ENCODE measurements at places on chromosomes 13 and 19. TPM values are rescaled to one million over a fixed set of nuclear protein-coding genes. Genes with fewer than 3 reads are reported as not detected.

CYP4F2 gene
- total RNA-seq, result 0.43 TPM

ZNF549 gene
- total RNA-seq, result 3.9 TPM

SIGLEC9 gene
- total RNA-seq, result 1.1 TPM

SPTBN4 gene
- 3.7 TPM for total RNA-seq

- DNase-seq, result no peak
Observed at GRCh38 chr19:8251025-8251472, 41.9 kb downstream of the CERS4 start.

DNA sequence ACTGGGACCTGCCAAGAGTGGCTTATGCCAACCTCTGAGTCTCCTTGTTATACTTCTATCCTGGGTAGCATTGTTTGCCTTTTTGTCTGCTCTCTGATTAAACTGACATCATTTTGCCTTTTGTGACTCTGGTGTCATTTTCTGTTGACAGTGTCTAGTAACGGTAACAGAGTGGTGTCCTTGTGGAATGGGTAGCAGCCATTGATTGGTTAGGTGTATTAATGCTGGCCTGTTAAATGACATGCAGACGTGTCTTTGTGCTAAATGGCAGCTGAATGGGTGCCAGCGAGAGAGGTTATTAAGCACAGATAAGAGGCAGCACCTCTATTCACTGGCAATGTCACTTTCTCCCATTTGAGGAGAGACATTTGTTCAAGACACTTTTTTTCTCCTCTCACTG lies 1289.4 kb downstream of the PCDH9 start:
- DNase-seq, result no peak

DNA sequence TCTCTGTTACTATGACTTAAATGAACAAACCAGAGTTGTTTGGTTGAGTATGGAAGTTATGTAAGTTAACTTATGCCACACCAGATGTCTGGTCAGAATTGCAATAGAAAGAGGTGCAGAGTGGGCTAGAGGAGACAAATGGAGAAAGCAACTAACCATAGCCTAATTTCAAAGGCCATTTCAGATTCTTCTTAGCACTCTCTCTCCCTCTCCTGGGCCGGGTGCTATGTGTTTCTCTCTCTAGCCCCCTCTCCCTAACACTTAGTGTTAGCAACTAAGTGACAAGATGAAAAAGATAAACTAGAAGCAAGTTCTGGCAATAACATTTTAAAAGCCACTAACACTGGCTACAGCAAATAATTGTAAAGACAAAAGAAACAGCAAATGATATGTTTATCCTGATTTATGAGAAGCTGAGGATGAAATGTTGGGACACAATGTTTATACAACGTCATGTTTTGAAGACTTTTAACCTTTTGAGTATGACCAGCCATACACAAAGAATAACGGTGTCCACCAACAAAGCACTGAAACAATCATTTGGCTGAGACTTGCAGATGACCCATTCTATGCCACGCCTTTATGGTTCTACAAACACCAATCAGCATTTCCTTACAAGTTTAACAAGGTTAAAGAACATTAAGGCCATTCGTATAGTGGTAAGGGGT lies 18.6 kb downstream of the SERPINE3 start:
- no peak for DNase-seq

GRCh38 chr13:27131906-27132305 lies 39.7 kb downstream of the USP12 start:
- DNase-seq, result no peak

DNA sequence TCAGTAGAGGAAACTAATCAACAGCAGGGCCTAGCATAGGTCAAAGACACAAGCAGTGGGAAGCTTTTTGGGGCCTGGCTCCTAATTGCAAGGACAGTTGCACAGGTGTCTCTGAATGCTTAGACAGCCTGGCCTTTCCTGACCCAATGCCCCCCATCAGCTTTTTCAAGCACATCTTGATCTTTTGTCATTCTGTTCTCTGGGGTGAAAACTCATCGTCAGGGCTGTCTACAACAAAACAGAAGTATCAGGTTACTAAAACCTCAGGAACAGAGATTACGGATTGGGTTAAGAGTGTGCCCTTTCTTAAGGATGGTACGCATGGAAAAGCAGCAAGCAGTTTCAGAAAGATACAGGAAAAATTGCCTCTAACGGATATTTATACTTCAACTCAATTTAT lies 8.3 kb upstream of the ZNF254 start:
- DNase-seq, result no peak

Data from activated naive CD4-positive, alpha-beta T cell treated with anti-CD3 and anti-CD28 coated beads, Interleukin-2, amount 50 U/mL, for 72 hours (primary cell).